ENCODE measurements at places on chromosomes 3 and 15.

DNA sequence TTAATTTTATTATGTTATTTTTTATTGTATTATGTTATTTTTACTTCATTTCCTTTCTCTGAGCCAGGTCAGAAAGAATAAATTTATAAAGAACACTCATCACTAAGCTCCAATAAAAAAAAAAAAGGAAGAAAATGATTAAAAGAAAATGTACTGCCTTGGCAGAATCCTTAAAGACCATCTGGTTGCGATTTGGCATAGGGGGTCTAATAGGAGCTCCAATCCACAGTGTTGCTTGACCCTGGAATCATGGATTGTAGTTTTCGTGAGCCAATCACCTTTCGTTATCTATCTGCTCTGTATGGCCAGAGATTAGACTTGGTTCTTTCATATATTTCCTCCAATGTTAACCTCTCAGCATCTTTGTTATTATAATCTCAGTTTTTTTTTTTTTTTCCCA is 421.8 kb upstream of the MCTP2 start:
- no peak for DNase-seq

DNA sequence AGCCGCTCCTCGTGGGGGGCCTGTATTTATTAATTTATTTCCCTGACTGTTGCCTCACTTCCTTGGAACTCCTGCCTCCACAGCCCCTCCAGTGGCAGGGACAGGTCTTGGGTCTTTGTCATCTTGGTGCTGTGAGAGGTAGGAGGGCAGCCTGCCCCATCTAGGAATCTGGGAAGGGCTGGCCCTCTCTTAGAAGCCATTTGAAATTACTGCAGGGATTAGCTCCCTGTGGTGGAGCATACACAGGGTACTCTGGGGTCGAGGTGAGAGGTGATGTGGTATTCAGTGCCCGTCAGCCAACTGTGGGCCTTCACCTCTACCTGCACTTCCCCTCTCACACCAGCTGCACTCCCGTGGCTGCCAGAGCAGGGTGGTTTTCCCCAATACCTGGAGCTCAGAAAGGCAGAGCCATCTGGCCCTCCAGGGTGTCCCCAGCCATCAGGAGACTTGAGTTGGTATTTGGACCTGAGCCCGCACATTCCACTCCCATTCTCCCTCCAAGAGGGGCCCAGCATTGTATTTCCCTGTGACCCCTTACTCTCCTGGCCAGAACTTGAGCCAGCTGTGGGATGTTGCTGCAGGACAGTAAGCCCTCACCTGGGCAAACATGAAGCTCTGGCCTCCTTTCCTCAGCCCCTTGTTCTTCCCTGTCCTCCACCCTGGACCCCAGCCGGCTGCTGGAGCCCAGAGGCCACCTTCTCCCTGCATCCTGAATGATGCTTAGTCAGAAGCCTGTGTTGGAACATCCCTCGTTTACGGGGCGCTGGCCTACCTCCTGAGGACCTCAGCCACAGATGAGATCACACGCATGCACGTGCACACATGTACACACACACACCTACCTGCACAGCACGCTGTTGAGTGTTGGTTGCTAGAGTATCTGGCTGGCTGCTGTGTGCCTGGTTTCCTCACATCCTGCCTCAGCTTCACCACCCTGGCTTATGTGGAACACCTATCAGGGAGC is 2.0 kb upstream of the JMJD7 start:
- peak; percentile 34 for DNase-seq

DNA sequence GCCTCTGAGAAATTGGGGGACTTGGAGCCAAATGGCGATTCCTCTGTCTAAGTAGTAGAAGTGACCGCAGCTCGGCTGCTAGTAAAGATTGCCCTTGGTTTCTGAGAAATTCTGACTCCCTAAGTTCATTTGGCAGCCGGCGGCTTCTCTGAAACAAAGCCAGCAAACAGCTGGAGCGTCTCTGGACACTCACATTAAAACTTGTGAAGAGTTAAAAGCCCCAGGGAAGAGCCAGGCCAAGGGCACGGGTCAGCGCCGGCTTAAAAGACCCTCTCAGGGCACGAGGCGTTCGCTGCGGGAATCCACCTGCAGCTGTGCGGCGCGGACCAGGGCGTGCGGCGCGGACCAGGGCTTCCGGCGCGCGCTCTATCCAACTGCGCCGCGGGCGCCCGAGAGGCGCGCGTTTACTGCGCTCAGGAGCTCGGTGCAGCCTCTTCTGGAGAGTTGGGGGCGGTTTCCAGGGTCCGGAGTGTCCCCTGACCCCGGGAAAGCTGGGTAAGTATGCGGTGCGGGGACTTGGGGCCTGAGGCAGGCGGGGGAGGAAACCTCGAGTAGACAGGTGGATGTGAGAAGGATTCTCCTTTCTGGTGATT is at the start of gene COL6A5:
Gene COL6A5 (plus strand): TSS at position 186 of the 593 bp plus-strand sequence. CDS start 27,967 bp downstream, outside the sequence.
- DNase-seq: no peak

DNA sequence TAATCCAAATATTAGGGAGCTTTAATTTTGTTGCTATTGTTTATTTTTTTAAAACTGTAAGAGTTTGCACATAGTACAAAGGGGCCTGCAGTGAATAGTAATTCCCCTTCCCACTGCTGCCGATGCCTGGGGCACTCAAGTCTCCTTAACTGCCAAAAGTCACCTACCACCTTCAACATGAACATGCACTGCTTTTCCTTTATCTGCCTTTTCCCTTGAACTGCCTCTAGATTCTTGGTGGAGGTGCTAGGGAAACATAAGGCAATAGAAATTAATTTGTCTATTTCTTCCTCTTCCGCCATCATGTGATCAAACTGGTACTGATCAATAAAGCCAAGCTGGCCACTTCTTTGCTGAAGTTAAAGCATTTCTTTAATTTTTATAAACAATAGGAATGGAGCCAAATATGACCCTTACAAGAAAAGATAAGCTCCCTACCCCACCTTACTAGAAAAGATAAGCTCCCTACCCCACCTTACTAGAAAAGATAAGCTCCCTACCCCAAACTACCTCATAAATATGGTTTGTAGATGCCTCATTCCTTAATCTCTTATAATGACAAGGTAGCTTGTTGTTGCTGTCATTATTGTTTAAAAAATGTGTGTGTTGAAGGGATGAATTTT is 17.4 kb upstream of the ACAP2 start:
- no peak for DNase-seq

- DNase-seq: no peak
Measured at GRCh38 chr15:81940467-81941451, 105.1 kb downstream of the MEX3B start.

GRCh38 chr3:119322021-119322834 is 28.0 kb downstream of the ARHGAP31 start:
- DNase-seq: no peak

DNA sequence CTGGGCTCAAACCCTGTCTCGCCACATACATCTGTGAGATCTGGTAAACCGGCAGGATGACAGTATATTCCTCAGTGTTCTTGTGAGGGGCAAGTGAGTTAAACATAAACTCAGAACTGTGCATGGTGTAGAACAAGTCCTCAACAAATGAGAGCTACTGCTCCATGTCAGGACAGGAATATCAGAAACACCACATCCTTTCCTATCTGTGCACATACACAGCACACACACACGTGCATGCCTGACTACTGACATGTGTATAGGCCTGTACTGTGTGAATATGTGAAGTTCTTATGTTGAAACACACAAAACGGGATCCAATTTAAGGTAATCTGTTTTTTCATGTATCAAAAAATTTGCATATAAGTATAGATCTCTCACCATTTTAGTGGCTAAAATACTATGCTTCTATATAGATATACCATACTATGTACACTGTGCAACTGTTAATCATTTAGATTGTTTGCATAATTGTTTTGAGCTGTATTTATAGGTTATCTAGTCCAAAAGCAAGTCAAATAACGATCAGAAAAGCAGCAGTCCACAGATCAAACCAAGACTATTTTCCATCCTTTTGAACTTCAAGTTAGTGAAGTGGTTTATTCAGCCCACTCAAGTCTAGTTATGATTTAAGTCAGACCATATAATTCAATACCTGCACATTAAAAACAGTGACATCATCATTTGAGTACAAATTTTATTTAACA is 44.8 kb downstream of the CCR4 start:
- no peak for DNase-seq

GRCh38 chr3:156582532-156583183 is 27.7 kb upstream of the SSR3 start:
- no peak for DNase-seq

DNA sequence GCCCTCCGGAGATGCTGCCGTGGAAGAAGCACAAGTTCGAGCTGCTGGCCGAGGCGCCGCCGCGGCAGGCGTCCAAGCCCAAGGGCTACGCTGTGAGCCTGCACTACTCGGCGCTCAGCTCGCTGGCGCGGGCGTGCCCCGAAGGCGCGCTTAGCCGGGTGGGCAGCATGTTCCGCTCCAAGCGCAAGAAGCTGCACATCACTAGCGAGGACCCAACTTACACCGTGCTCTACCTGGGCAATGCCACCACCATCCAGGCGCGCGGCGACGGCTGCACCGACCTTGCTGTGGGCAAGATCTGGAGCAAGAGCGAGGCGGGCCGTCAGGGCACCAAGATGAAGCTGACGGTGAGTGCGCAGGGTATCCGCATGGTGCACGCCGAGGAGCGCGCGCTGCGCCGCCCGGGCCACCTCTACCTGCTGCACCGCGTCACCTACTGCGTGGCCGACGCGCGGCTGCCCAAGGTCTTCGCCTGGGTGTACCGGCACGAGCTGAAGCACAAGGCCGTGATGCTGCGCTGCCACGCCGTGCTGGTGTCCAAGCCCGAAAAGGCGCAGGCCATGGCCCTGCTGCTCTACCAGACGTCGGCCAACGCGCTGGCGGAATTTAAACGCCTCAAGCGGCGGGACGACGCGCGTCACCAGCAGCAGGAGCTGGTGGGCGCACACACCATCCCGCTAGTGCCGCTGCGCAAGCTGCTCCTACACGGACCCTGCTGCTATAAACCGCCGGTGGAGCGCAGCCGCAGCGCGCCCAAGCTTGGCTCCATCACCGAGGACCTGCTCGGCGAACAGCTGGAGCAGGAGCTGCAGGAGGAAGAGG is 1.3 kb downstream of the FAM43A start:
- peak; percentile 22 for DNase-seq

GRCh38 chr3:152289708-152290107 is 21.0 kb downstream of the MBNL1 start:
- no peak for DNase-seq
